Tongue (tissue), 3 donors: ENCODE measurements at places on chromosomes 3 and 15.

- peak; percentile 75 for DNase-seq
Measured at GRCh38 chr3:34948517-34948916, 690.8 kb upstream of the ARPP21 start.

- DNase-seq, result no peak
Measured at GRCh38 chr3:76028774-76029173, 243.4 kb upstream of the ZNF717 start.

- no peak for DNase-seq
Measured at GRCh38 chr3:73070675-73071575, 9.5 kb downstream of the EBLN2 start.

- DNase-seq, result no peak
Measured at GRCh38 chr15:98903377-98904018, 104.1 kb downstream of the PGPEP1L start.

DNA sequence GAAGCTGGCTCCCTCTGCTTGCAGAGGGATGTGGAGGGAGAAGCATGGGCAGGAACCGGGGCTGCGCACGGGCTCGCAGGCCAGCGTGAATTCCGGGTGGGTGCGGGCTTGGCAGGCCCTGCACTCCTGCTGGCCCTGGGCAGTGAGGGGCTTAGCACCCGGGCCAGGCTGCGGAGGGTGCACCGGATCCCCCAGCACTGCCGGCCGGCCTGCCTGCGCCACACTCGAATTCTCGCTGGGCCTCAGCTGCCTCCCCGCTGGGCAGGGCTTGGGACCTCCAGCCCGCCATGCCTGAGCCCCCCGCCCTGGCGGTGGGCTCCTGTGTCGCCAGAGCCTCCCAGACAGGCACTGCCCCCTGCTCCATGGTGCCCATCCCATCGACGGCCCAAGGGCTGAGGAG, 47.6 kb upstream of the SPATA12 start:
- DNase-seq, result no peak
